Fibroblast of skin of left biceps (primary cell): ENCODE measurements at places on chromosomes 6 and 20.

DNA sequence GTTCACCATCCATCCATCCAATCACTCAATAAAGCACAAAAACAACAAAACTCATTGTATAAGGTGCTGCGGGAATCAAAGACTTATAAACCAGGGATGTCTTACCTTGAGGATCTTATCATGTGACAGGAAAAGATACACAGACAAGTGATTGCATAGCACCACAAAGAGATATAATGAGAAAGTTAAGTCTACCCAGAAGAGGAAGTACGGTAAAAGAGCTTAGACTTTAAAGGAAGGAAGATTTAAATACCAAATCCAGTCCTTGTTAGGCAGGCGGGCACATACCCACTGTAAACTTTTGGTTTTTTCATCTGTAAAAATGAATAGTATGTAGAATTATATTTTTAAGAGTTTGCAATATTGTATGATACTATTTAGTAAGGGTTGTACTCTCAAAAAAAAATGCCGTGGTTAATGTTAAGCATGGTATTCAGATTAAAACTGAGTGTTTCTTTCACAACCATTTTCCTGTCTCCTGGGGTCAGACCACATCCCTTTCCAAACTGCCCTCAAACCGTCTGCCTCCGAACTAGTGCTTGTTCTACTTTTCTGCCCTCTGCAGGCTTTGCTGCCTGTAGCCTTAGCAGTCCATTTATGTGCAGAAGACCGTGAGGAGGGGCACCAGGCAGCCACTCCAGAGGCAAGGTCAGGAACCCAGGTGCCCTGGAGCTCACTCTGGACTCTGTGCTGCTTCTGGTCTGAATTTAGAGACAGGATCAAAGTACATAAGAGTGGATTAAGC lies 179.5 kb upstream of the SYNDIG1 start:
- DNase-seq, result no peak

GRCh38 chr20:54549658-54550326 lies 74.4 kb downstream of the DOK5 start:
- DNase-seq, result no peak

- DNase-seq, result no peak
Measured at GRCh38 chr6:5271926-5272325, 10.6 kb downstream of the FARS2 start.

- no peak for DNase-seq
Measured at GRCh38 chr6:149031201-149031858, 284.5 kb downstream of the UST start.
